ENCODE measurements at places on chromosomes 16 and 17.

- DNase-seq = no peak
These were observed 29.9 kb downstream of the ABCA6 start for GRCh38 chr17:69111794-69112193.

DNA sequence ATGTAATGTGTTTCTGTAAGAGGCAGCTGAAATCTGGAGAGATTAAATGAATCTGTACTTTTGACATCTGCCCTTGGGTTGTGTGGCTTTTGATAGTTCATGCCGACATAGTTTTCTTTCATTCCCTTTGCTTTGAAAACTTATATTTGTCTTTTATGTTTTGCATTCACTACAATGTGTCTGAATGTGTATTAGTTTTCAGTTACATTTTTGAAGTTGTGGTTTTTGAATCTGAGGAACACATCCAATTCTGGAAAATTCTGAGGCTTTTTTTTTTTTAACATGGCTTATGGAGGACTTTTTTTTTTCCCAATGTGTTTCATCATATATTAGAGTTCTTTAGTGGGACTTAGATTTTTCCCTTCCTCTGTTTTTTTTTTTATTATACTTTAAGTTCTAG, 683.7 kb upstream of the SOX9 start:
- DNase-seq = no peak

- no peak for DNase-seq
These were observed 227.6 kb downstream of the UTP18 start for GRCh38 chr17:51487947-51488346.

DNA sequence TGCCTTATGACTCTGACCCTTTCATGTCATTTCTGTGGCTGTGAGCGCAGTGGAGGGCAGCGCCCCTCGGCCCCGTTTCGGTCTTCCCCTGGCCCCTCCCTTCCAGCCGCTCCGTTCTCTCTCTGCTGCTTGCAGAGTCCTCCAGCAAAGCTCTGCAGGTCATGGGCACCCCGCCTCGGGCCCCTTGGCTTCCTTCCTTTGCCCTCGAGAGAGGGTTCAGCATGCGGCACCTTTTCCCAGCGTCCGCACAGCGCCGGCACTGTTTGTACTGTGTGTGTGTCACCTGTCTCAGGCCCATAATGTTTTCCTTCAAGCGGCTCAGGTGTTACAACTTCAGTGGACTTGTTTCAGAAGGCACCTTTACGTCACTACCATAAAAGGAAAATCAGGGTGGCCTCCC, 98.5 kb downstream of the RAP1GAP2 start:
- DNase-seq = no peak

- no peak for DNase-seq
These were observed 59.0 kb downstream of the PHKB start for GRCh38 chr16:47519996-47520679.

DNA sequence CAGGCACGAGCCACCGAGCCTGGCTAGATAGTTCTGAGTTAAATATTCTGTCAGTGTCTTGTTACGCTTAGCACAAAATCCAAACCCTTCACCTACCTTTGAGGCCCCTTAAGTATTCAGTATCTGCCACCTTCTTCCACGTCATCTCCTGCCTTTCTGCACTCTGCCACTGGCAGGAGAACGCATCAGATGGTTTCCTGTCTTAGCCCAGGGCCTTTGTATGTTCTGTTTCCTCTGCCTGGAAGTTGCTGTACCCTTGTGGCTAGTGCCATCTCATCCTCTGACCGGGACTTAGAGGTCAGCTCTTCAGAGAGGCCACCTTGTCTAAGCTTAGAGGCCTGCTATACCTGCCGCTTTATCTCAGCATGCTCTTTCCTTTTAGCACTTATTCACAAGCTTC, 67.5 kb upstream of the LGALS9 start:
- no peak for DNase-seq

GRCh38 chr17:49616086-49616485, 40.4 kb downstream of the NXPH3 start:
- no peak for DNase-seq

- peak; percentile 67 for DNase-seq
These were observed 3.9 kb downstream of the VPS35L start for GRCh38 chr16:19559242-19559910.

DNA sequence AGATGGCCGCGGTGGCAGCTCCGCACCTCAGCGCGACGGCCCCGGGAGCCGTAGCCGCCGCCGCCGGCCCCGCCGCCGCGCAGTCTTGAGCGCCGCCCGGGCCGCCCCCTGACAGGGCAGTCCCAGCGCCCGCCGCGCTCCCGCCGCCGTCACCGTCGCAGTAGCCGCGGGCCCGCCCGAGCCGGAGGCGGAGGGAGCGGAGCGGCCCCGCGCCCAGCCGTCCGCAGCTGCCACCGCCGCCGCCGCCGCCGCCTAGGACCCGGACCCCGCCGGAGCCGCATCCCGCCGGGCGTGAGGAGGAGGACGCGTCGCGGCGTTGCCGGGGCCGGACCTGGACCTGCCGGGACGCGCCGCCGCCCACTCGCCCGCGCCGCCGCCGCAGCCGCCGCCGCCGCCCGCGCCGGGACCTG, 218 bp downstream of the TNRC6C start:
- DNase-seq = no peak

GRCh38 chr16:74846714-74847113, 72.1 kb upstream of the FA2H start:
- DNase-seq = no peak

GRCh38 chr16:3846087-3846486, 34.4 kb downstream of the CREBBP start:
- DNase-seq = no peak

DNA sequence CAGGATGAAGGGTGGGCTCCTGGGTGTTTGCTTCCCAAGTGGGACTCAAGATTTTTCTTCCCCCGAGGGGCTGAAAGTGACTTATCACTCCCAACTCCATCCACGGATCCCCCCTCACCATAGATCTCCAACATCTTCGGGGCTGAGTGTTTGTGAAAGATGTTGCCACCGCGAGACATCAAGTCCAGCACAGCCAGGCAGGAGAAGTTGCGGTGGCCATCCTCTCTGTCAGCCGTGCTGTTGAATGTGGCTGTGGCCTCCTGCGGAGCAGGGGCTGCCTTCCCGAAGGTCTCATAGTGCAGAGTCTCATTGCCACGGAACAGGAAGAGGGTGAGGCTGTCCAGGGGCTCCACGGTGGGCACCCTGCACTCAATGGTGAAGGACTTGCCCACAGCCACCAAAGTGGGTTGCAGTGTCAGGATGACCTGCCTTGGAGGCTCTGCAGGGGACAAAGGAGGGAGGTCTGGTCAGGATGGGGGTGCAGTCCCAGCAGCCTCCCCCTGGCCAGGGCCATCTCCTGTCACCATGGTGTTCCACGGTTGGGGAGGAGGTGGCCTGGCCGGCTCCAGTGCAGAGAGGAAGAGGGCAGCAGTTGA, 5.5 kb downstream of the PRR29 start:
- no peak for DNase-seq

- no peak for DNase-seq
These were observed 2.5 kb upstream of the MRPS23 start for GRCh38 chr17:57852092-57852954.

- no peak for DNase-seq
These were observed 281.4 kb downstream of the ZFHX3 start for GRCh38 chr16:72766506-72766905.

DNA sequence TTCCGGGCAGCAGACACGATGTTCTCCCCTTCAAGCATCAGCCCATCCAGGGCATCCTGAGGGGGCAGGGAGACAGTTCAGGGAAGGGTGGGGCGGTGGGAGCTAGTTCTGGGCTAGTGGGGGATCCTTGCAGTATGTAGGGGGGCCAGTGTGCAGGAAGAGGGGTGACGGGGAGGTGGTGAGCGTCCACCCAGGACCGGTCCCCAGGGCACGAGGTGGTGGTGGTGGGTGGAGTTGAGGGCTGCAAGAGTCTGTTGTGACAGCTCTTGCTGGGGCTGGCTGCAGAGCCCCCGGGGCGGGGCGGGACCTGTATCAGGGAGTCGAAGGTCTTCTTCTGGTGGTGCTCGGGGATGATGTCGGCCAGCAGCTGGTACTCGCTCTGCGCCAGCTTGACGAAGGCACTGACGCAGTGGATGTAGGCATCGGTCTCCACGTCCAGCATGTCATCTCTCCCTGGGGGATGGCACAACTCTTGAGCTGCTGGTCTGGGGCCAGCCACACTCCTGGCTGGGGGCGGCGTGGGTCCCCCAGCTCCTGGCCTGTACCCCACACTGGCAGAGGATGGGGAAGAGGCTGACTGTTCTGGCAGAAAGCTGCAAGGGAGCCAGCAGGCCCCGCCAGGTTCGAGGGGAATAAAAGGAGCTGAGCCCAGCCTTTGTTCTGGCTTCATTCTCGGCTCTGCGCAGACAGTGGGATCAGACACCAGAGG, 10.0 kb downstream of the ZACN start:
- no peak for DNase-seq

DNA sequence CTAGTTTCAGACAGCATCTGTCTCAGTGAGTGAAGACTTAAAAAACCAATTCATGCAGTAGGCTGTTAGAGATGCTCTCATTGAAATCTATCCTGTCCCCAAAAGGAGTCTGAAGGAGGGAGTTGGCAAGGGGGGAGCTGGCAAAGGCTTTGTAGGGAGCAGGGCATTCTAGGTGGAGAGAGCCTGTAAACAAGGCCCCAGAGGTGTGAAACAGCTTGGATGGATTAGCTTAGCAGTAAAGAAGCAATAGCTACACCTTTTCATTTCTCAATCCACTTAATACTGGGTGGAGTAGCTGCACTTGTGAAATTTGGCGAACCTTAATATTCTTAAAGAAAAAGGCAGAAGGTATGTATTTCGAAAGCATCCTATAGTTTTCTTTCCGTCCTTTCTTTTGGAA, 61.8 kb downstream of the KSR1 start:
- no peak for DNase-seq

DNA sequence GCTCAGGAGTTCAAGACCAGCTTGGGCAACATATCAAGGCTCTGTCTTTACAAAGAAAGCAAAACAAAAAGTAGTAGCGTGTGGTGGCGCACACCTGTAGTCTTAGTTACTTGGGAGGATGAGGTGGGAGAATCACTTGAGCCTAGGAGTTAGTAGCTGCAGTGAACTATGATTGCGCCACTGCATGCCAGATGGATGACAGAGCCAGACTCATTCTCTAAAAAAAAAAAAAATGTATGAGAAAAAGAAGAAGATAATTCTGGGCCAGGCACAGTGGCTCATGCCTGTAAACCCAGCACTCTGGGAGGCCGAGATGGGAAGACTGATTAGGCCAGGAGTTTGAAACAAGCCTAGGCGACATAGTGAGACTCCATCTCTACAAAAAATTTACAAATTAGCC, 28.5 kb downstream of the STAT5B start:
- peak; percentile 29 for DNase-seq

GRCh38 chr17:39230361-39230760, 4.6 kb upstream of the STAC2 start:
- DNase-seq = no peak

- no peak for DNase-seq
These were observed 5.1 kb downstream of the CALCOCO2 start for GRCh38 chr17:48835971-48836370.

GRCh38 chr17:10041287-10041612, 136.2 kb upstream of the RCVRN start:
- peak; percentile 55 for DNase-seq

DNA sequence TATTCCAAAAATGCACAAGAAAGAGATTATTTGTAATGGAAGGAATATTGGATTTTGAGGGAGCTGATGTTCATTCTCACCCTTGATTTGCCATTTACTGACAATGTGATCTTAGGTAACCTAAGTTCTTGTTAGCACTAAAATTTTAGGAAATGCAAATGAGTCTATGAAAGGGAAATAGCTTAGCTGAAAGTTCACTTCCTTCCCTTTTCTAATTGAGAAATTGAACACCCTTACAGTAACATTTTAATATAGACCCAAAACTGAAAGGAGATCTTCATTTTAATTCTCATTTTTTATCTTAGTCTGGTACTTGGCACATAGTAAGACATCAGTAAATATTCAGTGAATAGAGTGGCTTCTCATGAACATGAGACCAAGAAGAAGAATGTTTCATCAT, 10.9 kb upstream of the WSB1 start:
- no peak for DNase-seq

DNA sequence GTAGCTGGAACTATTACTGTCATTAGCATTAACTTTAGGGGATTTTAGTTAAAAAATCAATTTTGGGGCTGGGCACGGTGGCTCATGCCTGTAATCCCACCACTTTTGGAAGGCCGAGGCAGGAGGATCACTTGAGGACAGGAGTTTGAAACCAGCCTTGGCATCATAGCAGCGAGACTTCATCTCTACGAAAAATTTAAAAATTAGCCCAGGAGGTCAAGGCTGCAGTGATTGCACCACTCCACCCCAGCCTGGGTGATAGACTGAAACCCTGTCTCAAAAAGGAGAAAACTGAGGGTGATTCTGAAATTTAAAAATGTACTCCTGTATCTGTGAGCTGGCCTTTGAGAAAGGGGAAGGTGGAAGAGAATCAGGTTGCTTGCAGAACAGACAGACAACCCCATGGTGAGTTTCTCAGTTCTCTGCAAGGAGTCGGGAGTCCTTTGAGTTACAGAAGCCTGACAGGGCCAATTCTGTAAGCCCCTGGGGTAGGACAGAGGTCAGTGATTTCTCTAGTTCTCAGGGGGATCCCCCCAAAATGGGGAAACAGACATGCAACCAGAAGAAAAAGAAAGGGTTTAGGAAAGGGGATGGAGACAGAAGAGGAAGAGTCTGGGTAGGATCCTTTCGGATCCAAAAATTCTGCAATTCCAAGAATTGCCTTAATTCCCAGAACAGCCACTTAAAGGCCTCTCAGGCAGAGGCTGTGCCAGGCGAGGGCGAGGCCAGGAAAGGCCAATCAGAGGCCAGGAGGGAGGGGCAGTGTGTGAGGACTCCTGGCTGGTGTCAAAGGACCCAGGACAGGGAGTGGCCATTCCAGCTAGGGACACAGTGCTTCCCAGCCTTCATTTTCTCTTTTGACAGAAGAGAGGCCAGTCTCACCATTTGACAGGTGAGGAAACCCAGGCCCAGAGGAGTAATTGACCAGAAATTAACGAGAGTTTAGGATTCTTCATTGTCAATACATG, 6.7 kb downstream of the NUPR1 start:
- DNase-seq = peak; percentile 38

DNA sequence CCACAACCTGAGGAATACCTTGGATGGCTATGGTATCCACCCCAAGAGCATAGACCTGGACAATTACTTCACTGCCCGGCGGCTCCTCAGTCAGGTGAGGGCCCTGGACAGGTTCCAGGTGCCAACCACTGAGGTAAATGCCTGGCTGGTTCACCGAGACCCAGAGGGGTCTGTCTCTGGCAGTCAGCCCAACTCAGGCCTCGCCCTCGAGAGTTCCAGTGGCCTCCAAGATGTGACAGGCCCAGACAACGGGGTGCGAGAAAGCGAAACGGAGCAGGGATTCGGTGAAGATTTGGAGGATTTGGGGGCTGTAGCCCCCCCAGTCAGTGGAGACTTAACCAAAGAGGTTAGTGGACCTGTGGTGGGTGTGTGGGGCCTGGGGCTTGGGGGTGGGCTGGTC, 3.1 kb downstream of the NFE2L1 start:
- DNase-seq = no peak

DNA sequence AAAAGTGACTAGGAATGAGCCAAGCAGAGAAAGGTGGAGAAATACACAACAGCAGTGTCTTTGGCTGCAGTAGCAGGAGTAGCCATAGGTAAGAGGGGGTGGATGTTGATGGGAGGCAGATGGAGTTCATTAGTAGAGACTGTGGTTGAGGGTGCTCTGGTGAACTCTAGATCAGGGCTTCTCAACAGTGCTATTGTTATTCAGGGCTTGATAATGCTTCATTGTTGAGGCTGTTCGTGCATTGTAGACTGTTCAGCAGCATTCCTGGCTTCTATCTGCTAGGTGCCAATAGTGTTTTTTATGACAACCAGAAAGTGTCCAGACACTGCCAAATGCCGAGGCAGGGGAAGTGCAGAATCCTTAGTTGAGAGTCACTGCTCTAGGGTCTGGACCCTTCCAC, 3.6 kb downstream of the ALKBH5 start:
- DNase-seq = no peak

All from CD14-positive monocyte (primary cell).